ENCODE measurements at places on chromosomes 2 and 18.

GRCh38 chr2:187319441-187320108 is 128.5 kb downstream of the CALCRL start:
- DNase-seq = no peak

GRCh38 chr18:7207366-7207915 is 23.4 kb upstream of the LRRC30 start:
- DNase-seq = no peak

DNA sequence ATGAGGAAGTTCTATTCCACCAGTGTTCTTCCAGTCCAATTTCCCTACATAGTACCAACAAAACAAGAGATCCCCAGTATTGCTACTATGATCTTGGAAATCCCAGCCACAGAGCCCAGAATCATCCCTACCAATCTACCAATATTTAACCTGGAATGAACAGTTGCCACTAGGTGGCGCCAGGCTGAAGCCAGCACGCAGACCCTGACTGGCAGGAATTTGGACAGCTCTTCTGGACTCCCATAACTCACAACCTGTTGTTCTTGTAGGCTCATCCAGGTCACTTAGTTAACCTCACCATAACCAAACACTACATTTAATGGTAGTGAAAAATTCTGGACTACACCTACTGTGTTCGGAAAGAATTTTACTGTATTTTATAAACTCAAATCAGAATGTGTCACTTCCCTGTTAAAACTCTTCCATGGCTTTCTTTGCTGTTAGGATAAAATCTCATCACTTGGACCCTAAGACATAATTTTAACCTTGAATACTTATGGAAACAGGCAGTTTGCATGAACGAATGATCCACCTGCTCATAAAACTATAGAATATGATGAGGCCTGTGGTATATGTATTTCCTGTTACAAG is 59.8 kb upstream of the SLC38A11 start:
- DNase-seq = peak; percentile 83

GRCh38 chr18:6711467-6711866 is 18.0 kb upstream of the ARHGAP28 start:
- no peak for DNase-seq

DNA sequence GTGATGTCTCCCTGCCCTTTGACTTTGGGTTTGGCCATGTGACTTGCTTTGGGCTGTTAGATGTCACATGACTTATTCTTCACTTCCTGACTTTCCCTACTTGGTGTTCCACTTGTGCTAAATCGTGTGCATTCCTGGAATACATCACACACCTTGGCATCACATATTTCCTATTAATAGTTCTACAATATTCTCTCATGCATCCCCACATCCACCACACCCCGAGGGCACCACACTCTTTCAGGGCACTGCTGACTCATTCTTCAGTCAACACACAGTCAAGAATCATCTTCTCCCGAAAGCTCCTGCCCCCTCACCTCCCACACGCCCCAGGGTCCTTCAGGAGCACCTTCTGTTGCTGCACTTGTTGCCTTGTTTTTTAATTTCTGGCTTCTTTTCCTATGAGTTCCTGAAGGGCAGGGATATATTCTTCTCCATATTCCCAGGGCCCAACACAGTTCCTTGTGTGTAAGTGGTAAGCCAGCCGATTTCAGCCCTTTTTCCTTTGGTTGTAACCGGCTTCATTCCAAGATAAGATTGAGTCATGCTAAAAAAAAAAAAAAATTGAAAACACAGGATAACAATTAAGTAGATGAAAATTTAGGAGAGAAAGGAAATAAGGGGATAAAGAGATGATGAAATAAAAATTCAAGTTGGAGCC is 341.4 kb downstream of the SLC4A3 start:
- no peak for DNase-seq

GRCh38 chr2:241894681-241895426 is 25.3 kb downstream of the RTP5 start:
- no peak for DNase-seq

DNA sequence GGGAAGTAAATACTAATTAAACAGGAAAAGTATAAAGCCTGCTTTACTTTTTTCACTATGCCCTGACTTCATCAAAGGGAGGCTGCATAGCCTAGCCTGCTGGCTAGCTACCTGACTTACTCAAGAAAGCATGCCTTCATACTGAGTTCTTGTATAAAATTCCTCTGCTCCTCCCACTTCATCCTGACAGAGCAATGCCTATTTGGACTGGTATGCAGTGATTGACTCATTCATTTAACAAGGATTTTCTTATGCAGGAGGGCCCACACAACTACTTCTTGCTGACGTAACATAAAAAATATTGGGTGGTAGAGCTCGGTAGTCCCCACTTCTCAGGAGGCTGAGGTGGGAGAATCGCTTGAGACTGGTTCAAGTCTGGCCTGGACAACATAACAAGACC is 70.5 kb downstream of the PRPF40A start:
- no peak for DNase-seq

DNA sequence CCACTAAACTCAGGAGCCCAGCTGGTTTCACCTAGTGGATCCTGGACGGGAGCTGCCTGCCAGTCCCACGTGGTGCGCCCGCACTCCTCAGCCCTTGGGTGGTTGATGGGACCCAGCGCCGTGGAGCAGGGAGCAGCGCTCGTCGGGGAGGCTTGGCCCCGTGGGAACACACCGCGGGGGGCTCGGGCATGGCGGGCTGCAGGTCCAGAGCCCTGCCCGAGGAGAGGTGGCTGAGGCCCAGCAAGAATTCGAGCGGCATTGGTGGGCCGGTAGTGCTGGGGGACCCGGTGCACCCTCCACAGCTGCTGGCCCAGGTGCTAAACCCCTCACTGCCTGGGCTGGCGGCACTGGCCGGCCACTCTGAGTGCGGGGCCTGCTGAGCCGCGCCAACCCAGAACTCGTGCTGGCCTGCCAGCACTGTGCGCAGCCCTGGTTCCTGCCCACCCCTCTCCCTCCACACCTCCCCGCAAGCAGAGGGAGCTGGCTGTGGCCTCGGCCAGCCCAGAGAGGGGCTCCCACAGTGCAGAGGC is 137.3 kb downstream of the TRIB2 start:
- no peak for DNase-seq

DNA sequence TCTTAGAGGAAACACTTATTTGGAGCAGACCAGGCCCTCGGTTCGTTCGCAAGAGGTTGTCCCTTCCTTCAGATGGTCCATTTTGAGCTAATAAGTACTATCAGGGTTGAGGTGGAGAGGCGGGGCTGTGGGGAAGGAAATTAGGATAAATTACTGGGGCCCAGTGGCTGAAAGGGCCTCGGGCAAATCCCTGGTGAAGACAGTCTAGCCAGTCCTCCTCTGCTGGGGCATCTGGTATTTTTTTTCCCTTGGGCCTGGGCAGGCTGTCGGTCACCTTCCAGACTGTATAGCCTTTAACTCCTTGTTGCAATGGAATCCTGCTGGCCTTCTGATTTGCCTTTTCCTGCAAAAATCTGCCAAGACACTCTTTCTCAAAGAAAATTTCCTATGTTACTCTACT is 1.7 kb upstream of the MYO3B start:
- DNase-seq = no peak

- DNase-seq = no peak
These were observed 417.7 kb upstream of the SALL3 start for GRCh38 chr18:78561757-78562510.

GRCh38 chr2:97907369-97908100 is 88.2 kb downstream of the TMEM131 start:
- no peak for DNase-seq

GRCh38 chr2:200615247-200615646 is 29.4 kb downstream of the AOX1 start:
- DNase-seq = no peak

GRCh38 chr2:209525331-209525730 is 101.5 kb downstream of the MAP2 start:
- DNase-seq = no peak

- DNase-seq = no peak
These were observed 1.7 kb upstream of the CTDSP1 start for GRCh38 chr2:218397820-218398436.

DNA sequence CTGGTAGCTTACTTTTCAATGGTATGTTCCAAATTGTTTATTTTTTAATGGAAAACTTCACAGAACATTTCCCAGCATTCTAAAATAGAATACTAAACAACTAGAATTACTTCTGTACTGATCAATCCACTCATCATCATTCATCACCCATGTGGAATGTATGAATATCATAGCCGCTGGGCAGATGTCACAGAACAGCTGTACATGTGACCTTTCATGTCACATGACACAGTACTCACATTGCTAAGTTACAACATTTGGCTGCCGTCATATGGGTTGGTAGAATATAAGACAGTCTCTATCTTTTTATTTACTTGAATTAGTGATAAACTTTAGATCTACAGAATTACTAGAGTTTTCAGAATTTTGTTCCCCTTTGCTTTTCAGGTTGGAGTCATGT is 387.6 kb downstream of the ZEB2 start:
- DNase-seq = no peak

DNA sequence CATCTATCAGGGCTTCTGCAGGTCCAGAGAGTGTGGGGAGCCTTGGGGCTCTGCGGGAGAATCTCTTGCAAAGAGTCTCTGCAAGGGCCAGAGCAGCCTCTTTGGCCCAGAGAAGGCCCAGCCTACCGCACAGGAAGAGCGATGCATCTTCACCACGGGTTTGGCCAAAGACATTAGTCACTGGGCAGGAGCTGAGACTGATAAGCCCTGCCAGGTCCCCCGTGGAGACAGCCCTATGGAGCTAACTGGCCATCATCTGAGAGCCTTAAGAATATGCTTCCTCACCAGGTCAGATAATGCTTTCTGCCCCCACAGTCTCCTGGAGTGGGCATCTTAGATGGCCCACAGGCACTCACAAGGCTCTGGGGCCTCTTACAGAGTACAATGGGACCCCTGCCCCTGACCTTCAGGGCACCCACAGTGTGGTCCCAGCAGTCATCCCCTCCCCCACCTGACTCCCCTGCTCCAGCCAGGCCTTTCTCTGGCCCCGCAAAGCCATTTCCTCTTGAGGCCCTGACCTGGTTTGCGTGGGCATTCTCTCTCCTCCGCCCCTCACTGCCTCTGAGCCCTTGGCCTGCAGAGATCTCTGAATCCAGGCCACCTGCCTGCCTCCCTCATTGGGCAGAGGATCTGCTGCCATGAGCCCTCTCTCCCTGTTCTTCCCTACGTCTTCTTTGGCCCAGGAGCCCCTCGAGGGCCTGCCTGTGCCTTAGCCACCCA is 31.9 kb upstream of the MAPRE3 start:
- DNase-seq = no peak

- DNase-seq = no peak
These were observed 178.0 kb downstream of the ASXL3 start for GRCh38 chr18:33755931-33756560.

DNA sequence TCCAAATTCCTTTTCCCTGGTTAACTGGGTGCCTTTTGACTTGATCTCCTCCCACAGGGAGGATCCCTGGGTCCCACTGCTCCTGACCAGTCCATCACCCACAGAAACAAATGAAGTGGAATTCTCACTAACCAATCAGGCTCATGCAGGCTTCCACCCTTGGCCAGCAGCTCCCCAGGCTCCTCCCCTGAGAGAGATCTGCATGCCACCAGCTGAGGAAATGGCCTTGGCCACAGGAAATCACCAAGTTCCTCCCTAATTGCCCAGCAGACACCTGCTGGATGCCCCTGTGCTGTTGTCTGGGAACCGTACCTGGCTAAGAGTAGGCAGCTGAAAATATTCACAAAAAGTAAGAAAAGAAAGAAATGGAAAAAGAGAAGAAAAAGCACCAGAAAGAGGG is 207.4 kb downstream of the NCK2 start:
- DNase-seq = no peak

GRCh38 chr2:183259921-183260320 is 135.7 kb downstream of the NUP35 start:
- no peak for DNase-seq

DNA sequence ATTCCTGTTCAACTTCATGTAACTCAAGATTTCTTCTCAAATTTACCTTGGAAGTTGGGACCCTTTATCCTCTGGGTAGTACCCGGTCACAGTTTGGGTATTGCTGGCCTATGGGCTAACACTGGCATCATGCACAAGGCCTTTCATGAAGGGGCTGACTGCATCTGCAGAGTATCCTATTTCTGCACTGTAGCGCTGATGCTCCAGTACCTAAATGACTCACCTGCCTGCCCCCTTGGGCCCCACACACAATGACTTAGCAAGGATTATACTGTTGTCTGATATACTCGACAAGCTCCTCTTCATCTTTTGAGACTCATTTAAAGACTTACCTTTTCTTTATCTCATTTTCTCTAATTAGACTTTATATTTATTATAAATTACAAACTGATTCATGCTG is 39.9 kb downstream of the DNAH6 start:
- no peak for DNase-seq

- no peak for DNase-seq
These were observed 383.4 kb downstream of the PLCL1 start for GRCh38 chr2:198187841-198188240.

DNA sequence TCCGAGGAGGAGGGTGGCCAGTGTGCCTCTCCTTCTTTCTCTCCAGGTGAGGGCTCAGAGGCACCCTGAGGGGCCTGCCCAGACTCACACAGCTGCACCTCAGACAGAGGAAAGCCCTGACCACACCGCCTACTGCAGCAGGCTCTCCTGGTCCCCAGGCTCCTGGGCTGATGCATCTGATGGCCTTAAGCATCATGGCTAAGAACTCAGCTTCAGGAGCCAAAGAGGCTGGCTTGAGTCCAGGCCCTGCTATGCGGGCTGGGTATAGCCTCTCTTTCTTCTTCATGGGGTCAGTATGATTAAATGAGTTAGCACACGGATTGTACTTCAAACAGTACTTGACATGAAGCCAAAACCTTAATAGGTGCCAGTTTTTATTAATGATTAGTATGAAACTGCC is 89.6 kb downstream of the TGFA start:
- DNase-seq = no peak

GRCh38 chr2:109528811-109529501 is 84.8 kb downstream of the SEPTIN10 start:
- no peak for DNase-seq

GRCh38 chr2:228318218-228318617 is 136.7 kb upstream of the SPHKAP start:
- DNase-seq = peak; percentile 32

DNA sequence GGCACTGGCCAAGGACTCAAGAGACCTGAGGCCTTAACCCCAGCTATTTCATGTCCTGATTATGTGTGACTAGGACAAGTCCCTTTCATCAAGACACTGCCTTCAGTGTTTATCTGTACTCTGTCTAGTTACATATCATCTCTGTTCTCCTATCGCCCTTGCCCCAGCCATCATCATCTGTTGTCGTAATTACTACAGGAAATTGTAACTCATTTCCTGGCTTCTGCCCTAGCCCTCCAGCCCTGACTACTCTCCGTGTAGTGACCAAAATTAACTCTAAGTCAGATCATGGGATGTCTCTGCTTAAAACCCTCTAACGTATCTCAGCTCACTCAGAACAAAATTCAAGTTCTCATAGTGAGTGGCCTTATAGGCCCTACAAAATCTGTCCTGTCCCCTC is 49.3 kb upstream of the LAPTM4A start:
- DNase-seq = no peak

Data from neural crest cell (in vitro differentiated cells).